Natural killer cell (primary cell): ENCODE measurements at places on chromosomes 5 and 9. TPM values are rescaled to one million over a fixed set of nuclear protein-coding genes. Genes with fewer than 3 reads are reported as not detected.
A peak's percentile ranks its signal among the peaks of the same experiment; 100 is the strongest.

DNA sequence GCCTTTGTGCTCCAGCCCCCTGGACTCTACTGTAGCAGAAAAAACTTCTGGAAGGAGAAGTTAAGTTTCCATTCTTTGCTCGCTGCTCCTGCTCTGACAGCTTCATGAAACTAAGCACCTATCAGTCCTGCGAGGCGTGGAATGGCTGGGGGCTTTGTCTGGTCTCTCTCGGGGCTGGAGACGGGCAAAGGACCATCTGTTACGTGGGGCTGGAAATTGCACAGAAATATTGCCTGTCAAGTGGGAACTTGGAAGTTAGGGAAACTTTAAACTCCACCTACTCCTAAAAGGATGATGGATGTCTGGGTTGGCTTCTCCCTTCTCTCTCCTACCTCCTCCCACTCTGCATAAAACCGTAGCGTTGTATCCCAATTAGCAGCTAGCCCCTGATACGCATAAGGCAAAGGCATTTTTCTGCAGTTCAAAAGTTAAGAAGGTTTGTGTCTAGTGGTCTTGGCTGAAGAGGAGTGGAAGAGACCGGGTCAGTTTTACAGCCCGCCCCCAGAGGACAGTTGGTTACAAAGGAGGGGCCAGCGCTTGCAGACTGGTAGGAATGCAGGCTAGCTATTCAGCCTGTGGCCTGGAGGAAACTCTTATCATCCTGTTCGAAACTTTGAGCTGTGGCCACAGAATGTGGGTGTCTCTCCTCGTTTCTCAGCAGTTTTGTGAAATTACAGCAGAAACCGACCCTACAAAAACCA is 1.3 kb downstream of the FBXL7 start:
- H3K4me1 ChIP-seq, result no peaks in the 10 kb centered on the region
- no peak overlapping the region for H3K27ac ChIP-seq
- no peak for DNase-seq
- no peak overlapping the region for H3K4me3 ChIP-seq
- no peaks in the 10 kb centered on the region for H3K36me3 ChIP-seq

The KIF27 gene
- 4.6 TPM for total RNA-seq

The ENG gene
- 8.5 TPM for total RNA-seq

GRCh38 chr9:98541684-98542230 is 167.0 kb downstream of the GABBR2 start:
- no peaks in the 10 kb centered on the region for H3K36me3 ChIP-seq
- no peaks in the 10 kb centered on the region for H3K4me1 ChIP-seq
- no peak for DNase-seq
- H3K4me3 ChIP-seq, result no peak overlapping the region
- no peak overlapping the region for H3K27ac ChIP-seq

DNA sequence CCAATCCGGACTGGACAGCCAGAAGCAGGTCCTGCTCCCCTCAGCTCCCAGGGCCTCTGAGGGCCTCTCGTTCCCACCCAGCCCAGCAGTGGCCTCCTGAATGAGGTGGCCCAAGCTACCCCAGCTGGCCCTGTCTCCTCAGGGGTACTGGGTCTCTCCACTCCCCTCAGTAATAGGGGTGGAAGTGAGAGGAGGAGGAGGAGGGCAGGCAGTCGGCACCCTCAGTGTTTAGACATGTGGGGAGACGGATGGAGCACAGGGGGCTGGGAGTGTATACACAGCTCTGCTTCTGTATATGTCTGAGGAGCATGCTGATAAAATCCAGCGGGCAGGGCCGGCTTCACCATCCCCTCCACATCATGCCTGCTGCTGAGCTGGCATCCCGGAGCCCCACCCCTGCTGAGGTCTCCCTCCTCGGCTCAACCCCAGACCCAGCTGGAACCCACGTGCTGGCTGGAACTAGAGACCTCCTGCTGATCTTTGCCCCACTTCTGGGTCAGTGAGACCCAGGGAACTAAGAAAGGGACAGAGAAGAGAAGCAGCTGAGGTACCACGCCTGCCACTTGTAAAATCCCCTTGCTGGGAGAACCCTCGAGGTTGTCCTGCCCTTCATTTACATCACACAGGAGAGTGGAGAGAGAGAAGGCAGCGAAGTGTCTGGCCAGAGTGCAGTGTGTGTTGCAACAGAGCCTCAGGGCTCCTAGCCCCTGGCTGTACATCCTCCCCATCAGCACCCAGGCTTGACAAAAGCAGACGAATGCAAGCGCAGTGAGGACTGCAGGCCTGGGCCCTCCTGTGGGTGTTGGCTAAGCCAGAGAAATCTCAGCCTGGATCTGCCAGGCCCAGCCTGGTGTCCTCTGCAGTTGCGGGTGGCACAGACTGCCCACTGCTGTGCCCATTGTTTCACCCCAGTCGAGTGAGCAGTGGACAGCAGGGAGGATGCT is 77.5 kb downstream of the PSD2 start:
- peaks cover 8% of the 10 kb centered on the region for H3K4me1 ChIP-seq
- H3K27me3 ChIP-seq, result no peaks in the 10 kb centered on the region
- no peaks in the 10 kb centered on the region for H3K36me3 ChIP-seq
- DNase-seq, result no peak
- no peak overlapping the region for H3K4me3 ChIP-seq
- H3K27ac ChIP-seq, result no peak overlapping the region

The CMYA5 gene
- 0.71 TPM for total RNA-seq

GRCh38 chr9:130466537-130467217 is 21.9 kb downstream of the ASS1 start:
- H3K36me3 ChIP-seq, result no peaks in the 10 kb centered on the region
- H3K4me3 ChIP-seq, result no peak overlapping the region
- DNase-seq, result no peak
- no peak overlapping the region for H3K27ac ChIP-seq
- no peaks in the 10 kb centered on the region for H3K4me1 ChIP-seq
- peaks cover 2% of the 10 kb centered on the region for H3K27me3 ChIP-seq

The PRDM9 gene
- not detected for total RNA-seq

DNA sequence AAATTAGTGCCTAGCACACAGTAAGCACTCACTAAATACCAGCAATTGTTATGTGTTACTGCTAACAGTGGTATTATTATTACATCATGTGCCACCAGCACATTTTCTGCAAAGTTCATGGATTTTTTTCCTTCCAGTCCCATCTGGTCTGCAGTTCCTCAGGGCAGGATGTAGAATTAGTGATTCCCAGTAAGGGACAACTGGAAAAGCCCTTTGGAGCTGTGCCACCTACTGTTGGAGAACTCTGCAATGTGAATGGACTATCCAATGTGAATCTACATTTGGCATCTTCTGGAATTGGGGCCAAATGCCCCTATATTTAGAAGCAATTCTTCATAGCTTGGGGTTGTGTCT is 154.0 kb downstream of the CDH6 start:
- H3K27me3 ChIP-seq, result no peaks in the 10 kb centered on the region
- no peak overlapping the region for H3K4me3 ChIP-seq
- no peak for DNase-seq
- no peaks in the 10 kb centered on the region for H3K36me3 ChIP-seq
- no peaks in the 10 kb centered on the region for H3K4me1 ChIP-seq
- H3K27ac ChIP-seq, result no peak overlapping the region

The TRIP13 gene
- 0.56 TPM for total RNA-seq

DNA sequence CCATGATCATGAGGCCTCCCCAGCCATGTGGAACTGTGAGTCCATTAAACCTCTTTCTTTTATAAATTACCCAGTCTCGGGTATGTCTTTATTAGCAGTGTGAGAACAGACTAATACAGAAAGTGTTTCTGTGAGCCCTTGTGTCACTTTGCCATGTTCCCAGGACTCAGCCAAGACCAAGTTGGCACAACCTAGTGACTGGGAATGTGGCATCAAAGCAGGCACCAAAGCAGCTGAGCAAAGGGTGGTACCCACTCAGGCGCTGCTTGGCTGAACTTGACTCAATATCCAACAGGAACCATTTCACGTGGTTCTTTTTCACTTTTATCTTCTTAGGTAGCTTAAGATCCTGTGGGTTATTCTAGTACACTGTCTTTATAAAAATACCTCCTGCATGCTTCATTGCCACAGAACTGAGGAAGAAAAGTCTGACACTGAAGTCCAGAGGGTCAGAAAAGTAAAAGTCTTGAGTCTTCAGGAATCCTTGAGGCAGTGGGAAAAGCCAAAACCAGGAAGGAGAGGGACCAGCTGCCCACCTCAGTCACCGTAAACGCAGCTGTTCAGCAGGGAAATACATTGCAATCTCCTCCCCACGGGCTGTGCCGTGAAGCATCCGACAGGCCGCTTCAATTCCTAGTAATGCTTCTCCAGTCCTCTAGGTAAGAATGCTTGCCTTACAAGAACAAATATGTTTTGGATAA is 90.5 kb upstream of the RETREG1 start:
- no peak for DNase-seq
- no peak overlapping the region for H3K27ac ChIP-seq
- H3K4me1 ChIP-seq, result no peaks in the 10 kb centered on the region

The PMPCA gene
- 78.3 TPM for total RNA-seq

GRCh38 chr5:1793301-1793740 is 6.3 kb downstream of the MRPL36 start:
- H3K36me3 ChIP-seq, result peaks cover 13% of the 10 kb centered on the region
- no peak for DNase-seq
- peaks cover 28% of the 10 kb centered on the region for H3K4me1 ChIP-seq
- no peaks in the 10 kb centered on the region for H3K27me3 ChIP-seq
- no peak overlapping the region for H3K4me3 ChIP-seq

The EXOSC2 gene
- 49.0 TPM for total RNA-seq

The OMD gene
- not detected for total RNA-seq

DNA sequence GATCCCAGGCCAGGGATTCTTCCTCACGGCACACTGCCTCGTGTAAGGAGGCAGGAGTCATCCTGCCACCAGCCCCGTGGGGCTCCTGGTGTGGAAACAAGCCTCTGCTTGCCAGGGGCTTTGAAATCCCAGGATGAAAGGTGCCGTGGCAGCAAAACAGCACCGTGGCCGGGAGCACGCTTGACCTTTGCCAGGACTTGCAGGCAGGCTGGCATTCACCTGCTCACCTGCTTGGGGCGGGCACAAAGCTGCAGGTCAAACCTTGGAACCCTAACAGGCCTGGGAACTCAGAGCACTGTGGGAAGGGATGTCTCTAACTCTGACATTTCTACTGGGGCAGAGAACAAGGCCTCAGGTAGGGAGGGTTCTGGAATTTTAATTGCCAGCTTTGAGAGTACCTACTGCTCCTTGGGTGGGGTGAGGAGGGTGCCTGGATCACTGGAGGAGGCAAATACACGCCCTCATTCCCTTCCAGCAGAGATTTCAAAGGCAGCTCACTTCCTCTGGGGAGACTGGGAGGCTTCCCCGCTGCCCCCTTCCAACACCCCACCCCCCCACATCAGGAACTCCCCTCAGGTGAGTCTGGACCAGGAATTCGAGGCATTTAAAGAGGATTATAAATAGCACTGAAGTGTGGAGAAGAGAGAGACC is 45.6 kb upstream of the STXBP1 start:
- H3K4me1 ChIP-seq, result peaks cover 32% of the 10 kb centered on the region
- H3K27me3 ChIP-seq, result no peaks in the 10 kb centered on the region
- no peak for DNase-seq
- no peak overlapping the region for H3K4me3 ChIP-seq
- H3K27ac ChIP-seq, result no peak overlapping the region
- no peaks in the 10 kb centered on the region for H3K36me3 ChIP-seq

The SHOC1 gene
- total RNA-seq, result not detected

GRCh38 chr9:116901260-116901659 is 214.2 kb downstream of the TRIM32 start:
- no peak for DNase-seq
- H3K4me3 ChIP-seq, result no peak overlapping the region
- no peak overlapping the region for H3K27ac ChIP-seq
- H3K36me3 ChIP-seq, result no peaks in the 10 kb centered on the region
- no peaks in the 10 kb centered on the region for H3K4me1 ChIP-seq
- no peaks in the 10 kb centered on the region for H3K27me3 ChIP-seq

- no peaks in the 10 kb centered on the region for H3K4me1 ChIP-seq
- no peaks in the 10 kb centered on the region for H3K27me3 ChIP-seq
- no peak overlapping the region for H3K27ac ChIP-seq
- H3K4me3 ChIP-seq, result no peak overlapping the region
Observed at GRCh38 chr9:104780796-104781395, 17.0 kb downstream of the NIPSNAP3B start.

The SLC36A2 gene
- not detected for total RNA-seq

GRCh38 chr9:109253637-109254284 is 67.1 kb downstream of the EPB41L4B start:
- H3K36me3 ChIP-seq, result no peaks in the 10 kb centered on the region
- no peak overlapping the region for H3K4me3 ChIP-seq
- DNase-seq, result no peak
- no peak overlapping the region for H3K27ac ChIP-seq
- H3K4me1 ChIP-seq, result no peaks in the 10 kb centered on the region
- no peaks in the 10 kb centered on the region for H3K27me3 ChIP-seq

The AGXT2 gene
- not detected for total RNA-seq

The ARHGEF37 gene
- total RNA-seq, result 0.61 TPM

The ST8SIA4 gene
- 63.1 TPM for total RNA-seq

DNA sequence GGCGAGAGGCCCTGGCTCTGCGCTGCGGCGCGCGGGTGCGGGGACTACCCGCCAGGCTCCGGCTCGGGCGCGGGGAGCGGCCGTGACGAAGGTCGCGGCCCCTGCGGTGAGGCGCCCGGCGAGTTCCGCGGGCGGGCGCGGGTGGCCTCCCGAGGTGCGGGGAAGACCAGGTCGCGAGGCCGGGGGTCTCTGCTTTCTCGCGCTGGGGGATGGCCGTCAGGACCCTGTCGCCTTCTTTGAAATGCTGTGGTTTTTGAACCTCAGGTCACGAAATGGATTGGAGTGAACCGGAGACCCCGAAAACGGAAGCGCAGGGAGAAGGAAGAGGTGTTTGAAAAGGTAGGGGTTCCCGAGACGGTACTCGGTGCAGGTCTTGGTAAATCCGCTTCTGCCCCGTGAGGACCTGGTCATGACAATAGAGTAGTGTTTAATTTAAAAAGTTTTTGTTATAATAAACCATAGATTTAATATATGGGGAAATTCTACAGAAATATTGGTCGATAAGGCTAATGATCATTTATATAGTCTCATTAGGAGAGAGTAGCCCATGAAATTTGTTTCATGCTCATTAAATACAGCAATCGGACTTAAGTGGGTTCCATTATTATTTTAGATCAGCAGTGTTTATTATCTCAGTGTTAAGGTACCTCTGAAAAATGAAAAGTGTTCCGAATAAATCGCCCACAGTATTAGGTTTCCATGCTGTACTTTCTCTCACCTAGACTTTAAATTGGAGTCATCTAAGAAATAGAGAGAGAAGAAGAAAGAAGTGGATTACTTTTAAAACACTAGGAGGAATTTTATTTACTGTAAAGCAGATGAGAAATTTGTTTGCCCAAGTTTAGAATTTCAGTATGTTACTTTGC is 279.0 kb downstream of the AOPEP start:
- no peak overlapping the region for H3K27ac ChIP-seq
- H3K4me1 ChIP-seq, result peaks cover 10% of the 10 kb centered on the region
- peaks cover 36% of the 10 kb centered on the region for H3K27me3 ChIP-seq
- DNase-seq, result peak; percentile 21
- H3K36me3 ChIP-seq, result no peaks in the 10 kb centered on the region
